Cerebellar nuclear complex (tissue), 1 donor: ENCODE measurements at places on chromosomes 12 and 14.

DNA sequence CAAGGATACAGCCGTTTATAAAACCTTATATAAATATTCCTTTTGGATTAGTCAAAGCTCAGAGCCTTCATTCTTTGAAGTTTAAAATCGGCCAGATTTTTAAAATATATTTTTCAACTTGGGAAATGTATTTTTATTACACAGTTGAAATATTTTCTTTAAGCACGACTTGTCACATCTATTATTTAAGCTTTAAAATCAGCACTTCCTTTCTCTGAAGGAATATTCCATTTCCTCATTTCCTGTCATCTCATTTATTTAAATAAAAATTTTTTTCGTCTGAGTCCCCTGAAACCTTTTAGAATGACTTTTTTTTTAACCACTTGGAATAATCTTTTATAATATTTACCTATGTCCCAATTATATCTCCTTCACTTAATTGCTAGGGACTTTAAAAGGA, 107.5 kb upstream of the PDE3A start:
- DNase-seq, result no peak

GRCh38 chr14:56310643-56311042, 192.4 kb downstream of the PELI2 start:
- DNase-seq, result no peak

GRCh38 chr12:9036227-9036626, 46.9 kb downstream of the KLRG1 start:
- DNase-seq, result no peak

DNA sequence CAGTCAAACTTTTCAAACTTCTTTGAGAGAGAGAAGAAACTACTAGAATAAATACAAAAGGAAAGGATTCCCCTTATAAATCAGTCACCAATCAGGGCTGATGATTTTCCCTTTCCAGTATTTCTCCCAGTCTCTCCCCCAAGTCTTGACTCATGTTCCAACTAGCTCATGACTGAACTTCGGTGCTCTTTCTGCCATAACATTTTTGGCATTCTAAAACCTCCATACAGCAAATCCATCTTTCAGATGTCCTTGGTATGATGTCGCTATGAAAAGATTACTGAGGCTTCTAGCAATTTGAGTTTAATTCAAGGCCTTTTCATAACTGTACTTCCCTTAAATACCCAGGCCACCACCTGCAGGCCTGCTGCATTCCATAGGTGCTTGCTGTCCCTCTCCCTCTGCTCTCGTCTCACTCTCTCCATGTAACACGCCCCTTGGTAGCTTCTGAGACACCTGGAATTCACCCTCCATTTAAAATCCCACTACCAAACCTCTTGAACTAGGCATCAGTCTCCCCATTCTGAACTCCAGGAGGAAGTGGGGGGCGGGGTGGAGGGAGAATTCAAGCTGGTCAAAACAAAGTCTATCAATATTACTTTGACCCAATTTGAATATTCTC, 2.4 kb downstream of the PRKD1 start:
- no peak for DNase-seq

DNA sequence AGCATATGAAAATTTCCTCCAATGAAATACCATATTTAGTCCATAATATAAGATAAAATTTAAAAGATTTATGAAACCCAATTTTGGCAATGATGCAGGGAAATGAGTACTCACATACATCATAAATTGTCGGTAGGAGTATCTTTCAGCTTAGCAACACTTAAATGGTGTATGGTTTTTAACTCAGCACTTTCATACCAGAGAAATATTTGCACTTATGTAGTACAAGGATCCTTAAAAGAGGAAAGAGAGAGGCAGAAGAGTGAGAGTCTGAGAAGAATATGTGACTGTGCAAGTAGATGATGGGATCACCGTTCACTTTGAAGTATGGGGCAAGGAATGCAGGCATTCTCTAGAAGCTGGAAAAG, 379.3 kb upstream of the DCN start:
- DNase-seq, result no peak

DNA sequence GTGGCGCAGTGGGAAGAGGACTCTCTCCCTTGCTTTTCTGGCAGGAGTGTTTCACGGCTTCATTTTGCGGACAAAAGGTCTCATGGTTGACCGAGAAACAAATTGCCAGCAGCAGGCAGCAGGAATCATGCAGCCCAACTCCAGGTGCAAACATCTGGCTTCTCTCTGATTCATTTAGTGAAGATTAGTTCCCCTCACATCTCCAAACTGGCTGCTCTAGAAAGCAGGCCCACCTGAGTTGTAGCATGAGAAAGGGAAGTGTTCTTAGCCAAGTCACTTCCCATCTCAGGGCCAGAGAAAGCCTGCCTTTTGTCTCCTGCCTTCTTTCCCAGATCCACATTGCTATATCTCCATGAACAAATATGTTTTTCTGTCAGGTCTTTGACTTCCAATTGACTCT, 120.8 kb upstream of the CCDC196 start:
- no peak for DNase-seq

DNA sequence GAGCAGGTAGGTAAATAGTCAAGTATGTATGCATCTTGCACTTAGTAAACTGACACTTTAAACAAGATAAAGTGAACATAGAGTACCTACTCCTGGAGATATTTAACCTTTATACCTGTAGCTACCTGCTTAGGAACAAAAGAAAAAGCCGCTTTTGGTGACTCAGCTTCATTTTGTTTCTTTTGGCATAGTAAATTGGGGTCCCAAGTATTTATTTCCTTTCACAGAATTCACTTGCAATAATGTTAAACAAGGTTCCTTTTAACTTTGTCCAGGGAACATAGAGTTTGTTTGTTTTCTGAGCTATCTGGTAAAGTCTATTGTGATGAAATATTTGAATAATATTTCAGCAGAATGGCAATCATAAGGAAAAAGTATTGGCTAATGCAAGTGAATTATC, 20.0 kb downstream of the SLCO1B3 start:
- DNase-seq, result no peak

DNA sequence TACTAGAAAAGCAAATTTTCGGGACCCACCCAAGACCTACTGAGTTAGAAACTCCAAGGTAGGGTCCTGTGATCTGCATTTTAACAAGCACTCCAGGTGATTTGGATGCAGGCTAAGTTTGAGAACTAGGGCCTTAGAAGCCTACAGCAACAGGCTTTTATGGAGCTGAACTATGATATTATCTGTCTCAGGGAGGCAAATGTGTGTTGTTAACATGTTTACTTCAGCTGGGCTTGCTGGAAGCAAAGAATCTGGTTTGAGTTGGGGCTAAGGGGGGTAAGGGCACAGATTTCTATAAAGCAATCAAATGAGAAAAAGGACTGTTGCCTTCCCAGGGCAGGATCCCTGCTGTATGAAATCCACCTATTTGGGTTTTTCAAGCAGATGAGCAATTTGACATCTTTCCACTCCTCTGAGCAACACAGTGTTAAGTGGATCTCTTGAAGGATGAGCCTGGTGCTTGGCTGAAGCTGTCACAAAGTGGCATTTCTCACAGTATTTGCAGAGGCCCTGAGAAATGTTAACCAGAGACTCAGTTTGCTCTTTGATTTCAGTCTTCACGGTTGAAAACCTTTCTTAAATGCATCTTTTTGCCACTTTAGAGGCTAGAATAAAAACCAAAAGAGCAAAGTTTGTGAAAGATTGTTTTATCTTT, 36.2 kb upstream of the SOCS2 start:
- DNase-seq, result no peak

- no peak for DNase-seq
These were observed 679 bp upstream of the SAV1 start for GRCh38 chr14:50668826-50669143.

- DNase-seq, result no peak
These were observed 259.1 kb downstream of the PCNX1 start for GRCh38 chr14:71166180-71166837.

- DNase-seq, result no peak
These were observed 119.5 kb upstream of the PMCH start for GRCh38 chr12:102317155-102317554.

- no peak for DNase-seq
These were observed 4.1 kb downstream of the CD163L1 start for GRCh38 chr12:7439579-7440505.

- no peak for DNase-seq
These were observed 13.9 kb upstream of the ERC1 start for GRCh38 chr12:977156-977555.

DNA sequence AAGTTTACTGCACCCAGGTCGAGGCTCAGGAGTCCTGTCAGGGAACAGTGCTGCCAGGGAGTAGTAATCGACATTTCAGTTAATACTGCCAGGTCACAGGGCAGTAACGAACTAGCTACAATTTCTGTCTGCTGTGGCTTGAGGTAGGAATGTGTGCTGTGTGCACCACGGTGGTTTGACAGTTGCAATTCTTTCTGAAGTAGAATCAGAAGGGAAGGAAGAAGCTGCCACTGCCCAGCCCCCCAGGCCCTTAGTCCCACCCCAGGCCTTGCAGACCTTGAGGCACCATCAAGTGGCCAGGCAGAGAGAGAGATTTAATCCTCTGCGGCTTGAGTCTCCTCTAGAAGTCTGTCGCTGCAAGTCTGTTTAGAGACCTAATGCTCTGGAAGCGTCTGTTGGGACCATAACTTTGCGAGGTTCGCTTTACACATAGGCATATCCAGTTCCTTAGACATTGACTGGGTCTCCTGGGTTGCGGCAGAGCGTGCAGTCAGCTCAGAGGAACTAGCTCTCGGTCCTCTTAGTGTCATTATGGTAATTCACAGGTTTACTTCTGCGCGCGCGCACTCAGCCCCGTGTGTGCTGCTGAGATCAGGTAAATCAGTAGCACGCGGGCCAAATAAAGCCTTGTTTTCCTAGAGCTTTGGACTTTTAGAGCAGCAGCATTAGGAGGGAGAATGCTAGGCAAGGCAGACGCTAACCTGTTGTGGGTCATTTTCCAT, 9.8 kb downstream of the NKX2-1 start:
- no peak for DNase-seq

DNA sequence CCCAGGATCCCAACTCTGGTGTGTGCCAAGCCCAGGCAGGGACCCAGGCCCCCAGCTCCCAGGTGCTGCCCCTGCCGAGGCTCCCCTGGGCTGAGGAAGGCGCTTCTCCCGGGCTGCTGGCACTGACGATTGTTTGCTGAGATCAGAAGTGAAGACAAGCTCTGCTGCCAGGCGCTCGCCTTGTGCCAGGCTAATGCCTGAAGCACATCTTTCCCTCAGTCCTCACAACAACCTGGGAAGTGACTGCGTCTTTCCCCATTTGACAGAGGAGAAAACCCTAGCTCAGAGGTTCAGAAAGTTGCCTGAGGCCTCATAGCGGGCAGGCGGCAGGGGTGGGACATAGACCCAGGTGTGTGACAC, 36.8 kb downstream of the ANKRD9 start:
- no peak for DNase-seq

- no peak for DNase-seq
These were observed 894 bp downstream of the KRT8 start for GRCh38 chr12:52903855-52904508.

DNA sequence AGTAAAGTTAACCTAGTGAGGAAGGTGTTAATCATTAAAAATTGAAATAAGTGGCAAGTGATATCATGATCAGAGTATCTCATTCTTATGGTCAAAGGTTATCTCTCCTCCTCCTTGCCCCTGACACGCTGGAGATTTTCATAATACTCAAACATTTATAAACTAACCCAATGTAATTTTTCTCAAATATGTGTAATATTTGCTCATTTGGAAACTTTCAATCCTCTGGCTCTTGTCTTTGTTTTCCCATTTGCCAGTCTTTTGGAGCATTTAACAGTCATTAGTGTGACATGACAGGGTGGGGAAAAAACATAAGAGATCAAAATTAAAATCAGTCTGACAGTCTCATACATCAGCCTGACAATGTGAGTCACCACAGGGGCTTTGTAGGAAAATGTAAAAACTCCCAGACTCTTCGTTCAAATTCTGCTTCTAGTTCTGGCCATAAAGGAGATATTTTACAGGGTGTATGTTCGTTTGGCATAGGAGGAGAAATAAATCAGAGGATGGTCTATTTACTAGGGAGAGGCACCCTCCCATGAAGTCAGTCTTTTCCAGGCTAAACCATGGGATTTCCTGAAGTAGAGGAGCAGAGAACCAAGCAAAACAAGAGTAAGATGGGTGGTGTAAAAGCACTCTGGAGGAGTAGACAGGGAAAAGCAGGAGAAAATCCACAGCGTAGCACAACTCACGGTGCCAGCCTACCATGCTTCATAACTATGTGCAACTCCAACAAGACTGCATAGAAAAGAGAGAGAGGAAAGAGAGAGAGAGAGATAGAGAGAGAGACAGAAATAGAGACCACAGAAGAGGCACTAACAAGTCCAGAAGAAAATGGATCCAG, 369.2 kb upstream of the PDE3A start:
- DNase-seq, result no peak

GRCh38 chr14:21098892-21099595, 589 bp upstream of the ZNF219 start:
- DNase-seq, result no peak

DNA sequence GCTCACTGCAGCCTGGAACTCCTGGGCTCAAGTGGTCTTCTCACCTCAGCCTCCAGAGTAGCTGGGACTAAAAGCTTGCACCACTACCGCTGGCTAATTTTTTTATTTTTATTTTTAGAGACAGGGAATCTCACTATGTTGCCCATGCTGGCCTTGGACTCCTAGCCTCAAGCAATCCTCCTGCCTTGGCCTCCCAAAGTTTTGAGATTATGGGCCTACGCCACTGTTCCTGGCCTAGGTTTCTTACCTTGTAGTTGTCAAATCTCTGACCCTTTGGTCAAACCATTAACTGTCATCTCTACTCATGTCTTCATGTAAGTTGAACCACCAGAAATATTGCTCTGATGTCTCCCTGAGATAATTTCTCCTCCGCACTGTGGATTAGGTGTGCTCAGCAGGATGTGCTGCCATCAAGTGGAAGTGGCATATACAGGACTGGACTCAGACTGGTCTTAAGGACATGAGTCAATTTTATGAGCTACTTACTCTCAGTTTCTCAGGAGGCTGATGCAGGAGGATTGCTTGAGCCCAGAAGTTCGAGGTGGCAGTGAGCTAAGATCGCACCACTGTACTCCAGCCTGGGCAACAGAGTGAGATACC, 28.5 kb downstream of the ACTR6 start:
- DNase-seq, result no peak

DNA sequence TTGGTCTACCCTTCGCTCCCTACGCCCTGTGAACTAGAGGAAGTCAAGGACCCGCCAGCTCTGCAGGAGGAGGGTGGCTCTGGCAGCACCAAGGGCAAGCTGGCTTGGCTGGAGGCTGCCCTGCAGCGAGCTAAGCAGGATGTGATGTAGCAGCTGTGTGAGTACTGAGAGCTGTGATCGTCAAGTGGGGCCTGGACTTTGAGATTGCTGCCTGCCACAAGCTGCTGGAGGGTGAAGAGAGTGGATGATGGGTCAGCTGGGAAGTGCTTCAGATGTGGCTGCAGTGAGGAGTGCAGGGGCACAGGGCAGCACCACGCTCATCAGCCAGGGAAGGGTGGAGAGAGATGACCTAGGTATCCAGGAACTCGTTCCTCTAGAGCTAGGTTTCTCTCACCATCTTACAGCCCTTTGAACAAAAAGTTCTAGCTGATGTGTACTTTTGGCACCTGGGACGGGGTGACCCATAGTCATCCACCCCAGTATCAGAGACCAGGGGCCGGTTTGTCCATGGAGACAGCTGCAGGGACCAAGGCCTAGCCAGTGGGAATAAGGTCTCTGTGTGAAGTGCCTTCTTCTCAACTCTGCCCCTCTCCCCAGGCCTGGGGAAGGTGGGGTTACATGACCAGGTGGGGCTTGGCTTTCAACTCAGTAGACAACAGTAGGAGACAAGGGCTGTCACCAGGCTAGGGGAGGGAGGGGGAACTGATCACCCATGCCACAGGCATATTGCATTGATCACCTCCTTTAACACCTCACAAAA, 3.2 kb downstream of the KRT86 start:
- DNase-seq, result no peak

GRCh38 chr14:95359994-95360826, 40.5 kb upstream of the CLMN start:
- no peak for DNase-seq
